A549 treated with RU486 at 1 μM for 4 hours (cell line): ENCODE measurements at places on chromosomes 11 and 22. TPM values are rescaled to one million over a fixed set of nuclear protein-coding genes. Genes with fewer than 3 reads are reported as not detected.

Gene RELT
- 5.5 to 11.4 TPM (median 10.4 TPM) in 5 replicates for total RNA-seq

Gene KRTAP5-1
- not detected in 5 replicates for total RNA-seq

Gene RSF1
- total RNA-seq, result 14.4 to 21.7 TPM (median 17.2 TPM) in 5 replicates

Gene EHBP1L1
- 26.8 to 46.1 TPM (median 41.0 TPM) in 5 replicates for total RNA-seq

Gene MS4A6E
- total RNA-seq, result not detected in 5 replicates

Gene F2
- total RNA-seq, result 2.0 to 3.4 TPM (median 2.2 TPM) in 5 replicates

Gene DBX1
- total RNA-seq, result not detected in 5 replicates

Gene MS4A8
- not detected in 5 replicates for total RNA-seq

Gene OPCML
- total RNA-seq, result not detected in 5 replicates

Gene GAS2
- 0.41 to 1.2 TPM (median 0.72 TPM) in 5 replicates for total RNA-seq

Gene NXPE4
- total RNA-seq, result not detected in 5 replicates
